GM12892 (cell line): ENCODE measurements at places on chromosomes 5 and 9.

- DNase-seq, result no peak
Measured at GRCh38 chr5:17308326-17309065, 91.1 kb downstream of the BASP1 start.

DNA sequence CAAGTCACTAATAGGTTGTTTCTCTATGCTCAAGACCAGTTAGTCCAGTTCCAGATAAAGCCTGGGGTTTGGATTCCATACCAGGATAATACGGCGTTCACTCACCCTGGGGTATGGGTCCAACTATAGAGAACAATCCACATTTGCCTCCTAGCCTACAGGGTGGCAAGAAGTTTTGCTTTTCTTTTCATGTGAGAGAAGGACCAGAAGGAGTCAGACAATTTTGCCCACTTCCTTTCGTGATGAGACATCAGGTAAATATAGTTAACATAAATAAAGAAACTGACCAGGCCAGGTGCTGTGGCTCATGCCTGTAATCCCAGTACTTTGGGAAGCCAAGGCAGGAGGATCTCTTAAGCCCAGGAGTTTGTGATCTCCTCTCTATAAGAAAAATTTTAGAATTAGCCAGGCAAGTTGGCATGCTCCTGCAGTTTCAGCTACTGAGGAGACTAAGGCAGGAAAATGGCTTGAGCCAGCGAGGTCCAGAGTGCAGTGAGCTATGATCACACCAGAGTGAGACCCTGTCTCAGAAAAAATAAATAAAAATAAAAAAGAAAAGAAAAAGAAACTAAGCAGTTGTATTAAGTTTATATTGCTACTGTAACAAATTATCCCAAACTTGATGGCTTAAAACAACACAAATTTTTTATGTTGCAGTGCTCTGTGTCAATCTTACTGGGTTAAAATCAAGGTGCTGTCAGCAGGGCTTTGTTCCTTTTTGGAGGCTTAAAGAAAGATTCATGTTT lies 7.5 kb upstream of the REEP5 start:
- no peak for DNase-seq

- no peak for DNase-seq
Measured at GRCh38 chr9:92723299-92723625, 41.4 kb downstream of the BICD2 start.

GRCh38 chr5:181211208-181211607 lies 6.2 kb upstream of the TRIM7 start:
- DNase-seq, result no peak

GRCh38 chr9:6051511-6051950 lies 36.1 kb upstream of the RANBP6 start:
- DNase-seq, result no peak

GRCh38 chr9:24817756-24818155 lies 272.1 kb upstream of the IZUMO3 start:
- no peak for DNase-seq

- DNase-seq, result no peak
Measured at GRCh38 chr9:100486479-100487176, 13.7 kb downstream of the TMEFF1 start.
